ENCODE measurements at places on chromosomes 3 and 15.

DNA sequence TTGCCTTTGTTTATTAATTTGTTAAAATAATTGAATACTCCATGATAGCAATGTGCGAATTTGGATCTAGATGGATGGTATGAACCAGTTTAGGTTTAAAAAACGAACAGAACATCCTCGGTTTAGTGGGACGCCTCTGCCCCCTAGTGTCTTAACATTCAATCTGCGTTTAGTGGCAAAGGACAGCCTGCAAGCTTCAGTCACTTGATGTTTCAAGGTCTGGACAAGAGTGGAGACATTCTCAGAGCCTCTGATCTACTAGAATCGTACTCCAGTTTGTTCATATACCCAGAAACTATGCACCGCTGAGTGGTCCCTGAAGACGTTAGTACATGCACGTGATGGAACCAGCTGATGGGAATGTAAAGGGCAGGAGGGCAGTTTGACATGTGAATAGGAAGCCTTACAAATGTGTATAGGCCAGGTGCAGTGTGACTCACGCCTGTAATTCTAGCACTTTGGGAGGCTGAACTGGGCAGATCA is 17.8 kb upstream of the ATP13A4 start:
- DNase-seq = no peak

GRCh38 chr3:157606011-157606851 is 103.0 kb upstream of the VEPH1 start:
- DNase-seq = peak; percentile 45

- no peak for DNase-seq
Measured at GRCh38 chr3:9889405-9889804, 1.0 kb upstream of the JAGN1 start.

GRCh38 chr3:58751882-58752567 is 85.5 kb upstream of the FAM3D start:
- no peak for DNase-seq

GRCh38 chr3:48157950-48158376 is 30.3 kb downstream of the CDC25A start:
- no peak for DNase-seq

DNA sequence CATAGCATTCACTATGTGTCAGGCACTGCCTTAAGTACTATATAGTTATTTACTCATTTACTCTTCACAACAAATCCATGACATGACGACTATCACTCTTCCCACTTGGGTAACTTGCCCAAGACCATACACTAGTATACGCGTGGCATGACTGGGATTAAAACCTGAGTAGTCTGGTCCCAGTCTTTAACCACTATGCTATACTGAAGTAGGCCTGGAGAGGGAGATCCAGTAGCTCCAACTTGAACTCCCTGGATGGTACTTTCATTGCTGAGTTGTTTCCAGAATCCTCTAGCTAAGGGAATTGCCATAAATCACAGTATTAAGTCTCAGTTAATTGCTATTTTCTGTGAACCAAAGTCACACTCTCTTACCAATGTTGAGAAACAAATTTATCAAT is 116.2 kb upstream of the LSAMP start:
- no peak for DNase-seq

DNA sequence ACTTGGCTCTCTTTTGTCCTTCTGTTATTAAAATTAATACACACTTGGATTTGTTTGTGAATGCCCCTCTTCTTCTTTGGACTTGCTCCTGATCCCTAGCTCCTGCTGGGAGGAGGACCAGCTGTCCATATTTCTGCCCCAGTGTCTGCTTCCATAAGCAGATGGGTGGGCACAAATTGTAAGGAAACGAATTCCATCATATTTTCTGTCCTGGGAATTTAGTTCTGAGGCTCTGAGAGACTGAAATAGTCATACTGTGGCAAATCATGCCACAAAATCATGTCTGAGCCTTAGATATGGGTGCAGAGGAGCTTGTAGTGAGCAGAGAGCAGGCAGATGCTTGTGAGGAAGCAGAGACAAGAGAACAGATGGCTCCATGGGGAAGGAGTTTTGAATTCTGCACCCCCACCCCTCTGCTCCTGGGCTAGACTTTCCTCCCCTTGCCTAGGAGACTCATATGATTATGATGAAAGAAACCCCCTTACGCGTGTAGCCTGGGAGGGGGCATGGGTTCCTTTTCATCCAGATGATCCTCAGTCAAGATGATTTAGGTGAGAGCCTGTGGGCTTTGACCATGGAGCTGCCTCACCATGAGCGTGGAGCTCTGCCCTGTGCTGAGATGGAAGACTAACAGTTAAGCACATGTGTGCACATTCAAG is 50.6 kb downstream of the SV2B start:
- DNase-seq = no peak

DNA sequence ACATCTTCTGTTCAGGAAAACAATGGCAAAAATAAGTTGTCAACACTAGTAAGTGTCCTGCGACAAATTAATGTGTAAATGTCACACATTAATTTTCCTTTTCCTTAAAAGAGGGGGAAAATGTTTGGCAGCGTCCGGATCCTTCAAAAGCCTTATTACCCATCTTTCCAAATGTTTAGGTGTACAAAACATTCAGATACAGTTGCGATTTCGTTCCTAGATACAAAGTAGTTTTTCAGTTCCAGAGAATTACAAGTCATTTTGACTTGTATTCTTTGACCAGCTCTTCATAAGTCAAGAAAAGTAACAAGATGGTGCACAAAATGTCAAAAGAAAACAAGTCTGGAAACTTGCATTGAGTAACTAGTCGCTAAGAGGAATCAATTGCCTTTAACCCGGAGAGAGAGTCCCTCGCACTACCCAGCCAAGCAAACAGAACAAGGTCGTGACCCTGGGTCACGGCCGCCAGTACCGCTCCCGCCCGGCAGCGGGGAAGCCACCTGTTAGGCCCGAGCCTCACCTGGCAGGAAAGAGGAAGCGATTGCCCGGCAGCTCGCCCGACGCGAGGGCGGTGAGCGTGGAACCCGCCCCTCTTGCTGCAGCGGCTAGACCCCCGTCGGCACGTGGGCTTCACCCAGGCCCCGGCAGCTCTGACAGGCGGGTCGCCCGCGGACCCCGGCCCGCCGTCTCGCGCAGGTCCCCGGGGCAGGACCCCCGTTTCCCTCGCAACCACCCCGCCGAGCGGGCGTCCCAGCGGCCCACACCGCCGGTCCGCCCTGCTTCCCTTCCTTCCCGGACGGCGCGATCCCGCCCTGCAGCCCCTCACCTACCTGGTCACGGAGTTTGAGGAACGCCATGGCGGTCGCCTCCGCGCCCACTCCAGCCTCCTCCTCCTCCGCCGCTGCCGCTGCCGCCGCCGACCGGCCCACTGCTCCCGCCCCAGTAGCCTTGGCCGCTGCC is 61.0 kb upstream of the ANKRD28 start:
- DNase-seq = no peak

- DNase-seq = no peak
Measured at GRCh38 chr3:134307425-134307824, 56.8 kb upstream of the RYK start.

GRCh38 chr3:36734742-36735141 is 29.6 kb downstream of the DCLK3 start:
- no peak for DNase-seq

- DNase-seq = no peak
Measured at GRCh38 chr15:66323312-66323928, 30.1 kb downstream of the DIS3L start.

DNA sequence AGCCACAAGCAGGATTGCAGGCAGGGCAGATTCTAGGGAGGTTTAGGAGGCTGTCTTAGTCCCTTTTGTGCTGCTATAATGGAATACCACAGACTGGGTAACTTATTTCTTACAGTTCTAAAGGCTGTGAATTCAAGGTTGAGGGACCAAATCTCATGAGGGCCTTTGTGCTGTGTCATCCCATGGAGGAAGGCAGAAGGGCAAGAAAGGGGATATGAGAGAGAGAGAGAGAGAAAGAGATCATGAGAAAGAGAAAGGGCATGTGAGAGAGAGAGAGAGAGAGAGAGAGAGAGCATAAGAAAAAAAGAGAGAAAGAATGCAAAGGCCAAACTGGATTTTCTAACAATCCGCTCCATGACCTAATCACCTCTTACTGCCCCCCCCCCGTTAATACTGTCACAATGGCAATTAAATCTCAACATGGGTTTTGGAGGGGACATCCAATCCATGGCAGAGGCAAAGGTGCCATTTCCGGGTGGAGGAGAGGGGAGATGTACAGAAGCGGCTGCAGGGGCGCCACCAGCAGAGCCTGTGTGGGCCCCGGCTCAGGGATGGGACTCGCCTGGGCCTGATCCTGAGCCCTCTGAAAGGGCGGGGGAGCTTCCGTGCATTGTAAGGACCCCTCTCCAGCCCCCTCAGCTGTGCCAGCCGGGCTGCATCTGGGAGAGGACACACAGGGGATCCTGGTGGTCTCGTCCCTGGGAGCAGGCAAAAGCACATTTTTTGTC is 20.5 kb downstream of the MRPS11 start:
- DNase-seq = no peak

GRCh38 chr3:152769523-152769922 is 65.4 kb upstream of the P2RY1 start:
- no peak for DNase-seq

GRCh38 chr3:69085833-69086722 is 1.3 kb downstream of the ARL6IP5 start:
- peak; percentile 54 for DNase-seq

DNA sequence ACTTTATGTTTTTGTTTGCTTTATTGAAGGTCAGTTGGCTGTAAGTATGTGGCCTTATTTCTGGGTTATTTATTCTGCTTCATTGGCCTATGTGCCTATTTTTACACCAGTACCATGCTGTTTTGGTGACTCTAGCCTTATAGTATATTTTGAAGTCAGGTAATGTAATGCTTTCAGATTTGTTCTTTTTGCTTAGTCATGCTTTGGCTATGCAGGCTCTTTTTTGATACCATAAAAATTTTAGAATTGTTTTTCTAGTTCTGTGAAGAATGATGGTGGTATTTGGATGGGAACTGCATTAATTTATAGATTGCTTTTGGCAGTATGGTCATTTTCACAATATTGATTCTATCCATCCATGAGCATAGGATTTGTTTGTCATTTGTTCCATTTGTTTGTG is 63.5 kb upstream of the TTC14 start:
- DNase-seq = no peak

GRCh38 chr3:20080956-20081554 is 40.8 kb downstream of the KAT2B start:
- no peak for DNase-seq

- DNase-seq = no peak
Measured at GRCh38 chr3:32684029-32684799, 774 bp upstream of the CNOT10 start.

- no peak for DNase-seq
Measured at GRCh38 chr15:79314186-79314585, 3.3 kb downstream of the TMED3 start.

GRCh38 chr3:152126260-152126659 is 142.5 kb upstream of the MBNL1 start:
- DNase-seq = no peak

- DNase-seq = no peak
Measured at GRCh38 chr3:35638980-35639253, 408 bp upstream of the ARPP21 start.

- no peak for DNase-seq
Measured at GRCh38 chr3:50671331-50671730, 3.4 kb upstream of the DOCK3 start.

- no peak for DNase-seq
Measured at GRCh38 chr15:41570764-41571163, 11.8 kb downstream of the TYRO3 start.

- no peak for DNase-seq
Measured at GRCh38 chr15:71761649-71762048, 48.7 kb upstream of the NR2E3 start.

DNA sequence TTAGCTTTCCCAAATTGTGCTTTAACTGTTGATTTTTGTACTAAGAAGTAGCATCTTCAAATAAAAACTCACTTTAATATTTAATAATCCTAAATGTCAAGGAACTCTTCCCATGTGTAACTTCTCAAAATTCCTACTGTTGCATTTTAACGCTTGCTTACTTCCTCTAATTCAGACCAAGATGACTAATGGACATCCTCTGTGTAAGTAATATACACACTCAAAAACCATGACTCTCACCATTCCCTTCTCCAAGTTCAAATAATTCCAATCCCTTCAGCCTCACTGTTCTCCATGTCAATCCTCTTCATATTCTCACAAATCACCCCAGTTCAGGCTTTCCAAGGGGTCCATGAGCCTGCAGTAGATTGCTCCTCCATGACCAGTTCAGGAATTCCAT is 13.0 kb downstream of the MRPL46 start:
- DNase-seq = no peak

- DNase-seq = no peak
Measured at GRCh38 chr3:151537726-151538125, 76.9 kb upstream of the IGSF10 start.

DNA sequence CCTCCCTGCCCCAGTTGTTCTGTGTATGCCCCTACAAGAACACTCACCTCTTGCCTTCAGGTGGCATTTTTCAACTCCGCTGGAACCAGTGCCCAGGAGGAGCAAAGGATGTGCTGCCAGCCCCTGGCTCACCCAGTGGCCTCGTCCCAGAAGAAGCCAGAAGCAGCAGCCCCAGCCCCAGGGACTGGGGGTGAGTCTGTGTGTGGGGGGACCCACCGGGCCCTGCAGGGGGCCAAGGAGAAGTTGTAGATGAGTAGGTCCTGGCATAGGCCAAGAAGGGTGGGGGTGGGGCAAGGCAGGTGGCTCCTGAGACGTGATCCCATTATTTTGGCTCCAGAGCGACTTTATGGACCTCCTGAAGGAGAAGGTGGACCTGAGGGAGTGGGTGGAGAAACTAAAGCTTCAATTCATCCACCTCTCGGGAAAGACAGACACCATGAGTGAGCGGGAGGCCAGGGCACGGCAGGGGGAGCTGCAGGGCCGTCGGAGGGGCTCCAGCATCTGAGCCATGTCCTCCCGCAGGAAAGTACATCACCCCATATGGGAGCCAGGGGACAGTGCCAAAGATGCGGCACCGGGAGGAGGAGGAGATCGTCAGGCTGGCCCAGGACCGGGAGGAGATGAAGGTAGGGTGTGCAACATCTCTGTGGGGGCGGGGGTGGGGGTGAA is 29.3 kb downstream of the NGRN start:
- DNase-seq = no peak

DNA sequence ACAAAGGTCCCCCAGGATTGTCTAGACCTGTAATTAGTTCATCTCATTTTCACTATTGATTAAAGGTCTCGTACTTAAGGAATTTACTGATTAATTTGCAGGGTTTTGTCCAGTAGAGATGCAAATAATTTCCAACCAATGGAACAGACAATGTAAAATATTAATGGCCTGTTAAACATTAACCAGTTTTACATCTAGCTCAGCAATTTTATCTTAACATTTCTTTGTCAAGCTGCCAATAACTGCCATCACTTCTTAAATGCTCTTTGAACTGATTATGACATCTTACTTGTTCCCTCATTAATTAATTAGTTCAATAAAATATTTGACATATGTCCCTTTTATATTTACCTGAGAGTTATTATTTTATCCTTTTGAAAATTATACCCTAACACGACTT is 9.4 kb upstream of the STRIT1 start:
- no peak for DNase-seq
